ENCODE measurements at places on chromosomes 4 and X. TPM values are rescaled to one million over a fixed set of nuclear protein-coding genes. Genes with fewer than 3 reads are reported as not detected.
A peak's percentile ranks its signal among the peaks of the same experiment; 100 is the strongest.

GRCh38 chrX:7062903-7063302, 84.6 kb upstream of the STS start:
- peaks cover 38% of the 10 kb centered on the region for H3K36me3 ChIP-seq
- no peak for DNase-seq
- peaks cover 17% of the 10 kb centered on the region for H3K4me1 ChIP-seq

DNA sequence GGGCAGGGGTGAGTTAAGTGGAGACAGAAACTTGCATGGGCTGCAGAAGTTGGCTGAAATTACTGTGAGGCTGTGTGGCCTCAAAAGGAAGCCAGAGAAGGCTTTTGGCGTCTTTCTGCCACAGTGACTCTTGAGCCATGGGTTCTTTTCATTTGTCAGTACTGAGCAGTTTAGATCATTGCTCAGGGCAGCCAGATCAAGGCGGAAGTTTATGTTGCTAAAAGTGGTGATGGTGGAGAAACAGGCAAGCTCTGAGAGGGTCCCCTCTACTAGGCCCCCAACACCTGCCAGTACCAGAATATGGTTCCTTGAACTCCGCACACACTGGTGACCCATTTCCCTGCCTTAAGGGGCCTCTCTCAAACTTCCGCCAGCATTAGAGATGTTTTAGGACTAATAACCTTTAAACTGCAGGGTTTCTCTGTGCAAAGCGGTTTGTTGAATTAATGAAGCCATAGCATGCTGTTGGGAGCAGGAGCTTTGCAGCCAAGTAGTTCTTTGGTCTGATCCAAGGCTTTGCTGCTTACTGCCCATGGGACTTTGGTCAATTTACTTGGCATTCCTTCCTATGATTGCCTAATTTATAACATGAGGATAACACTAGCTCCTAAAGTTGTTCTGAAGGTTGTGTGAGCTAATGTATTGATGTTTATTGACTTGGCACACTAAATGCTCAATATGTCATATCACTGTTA, 34.5 kb downstream of the RNF175 start:
- H3K27me3 ChIP-seq, result peaks cover 5% of the 10 kb centered on the region
- no peak for DNase-seq
- H3K4me3 ChIP-seq, result no peak overlapping the region
- no peaks in the 10 kb centered on the region for H3K4me1 ChIP-seq

- DNase-seq, result no peak
- no peaks in the 10 kb centered on the region for H3K36me3 ChIP-seq
- no peaks in the 10 kb centered on the region for H3K4me1 ChIP-seq
Measured at GRCh38 chr4:14117575-14118238, 490.2 kb upstream of the BOD1L1 start.

GRCh38 chr4:12116009-12116552, 687.4 kb upstream of the HS3ST1 start:
- no peak for DNase-seq
- H3K4me1 ChIP-seq, result no peaks in the 10 kb centered on the region
- H3K27ac ChIP-seq, result no peak overlapping the region
- H3K27me3 ChIP-seq, result no peaks in the 10 kb centered on the region

- H3K4me1 ChIP-seq, result peaks cover 59% of the 10 kb centered on the region
- no peaks in the 10 kb centered on the region for H3K27me3 ChIP-seq
- DNase-seq, result no peak
- peak overlapping the region; percentile 44 for H3K4me3 ChIP-seq
Measured at GRCh38 chrX:10615931-10616774, 4.2 kb downstream of the MID1 start.

GRCh38 chr4:88792268-88792781, 94.7 kb upstream of the NAP1L5 start:
- peaks cover 36% of the 10 kb centered on the region for H3K36me3 ChIP-seq
- no peak overlapping the region for H3K4me3 ChIP-seq
- peaks cover 22% of the 10 kb centered on the region for H3K4me1 ChIP-seq
- peak overlapping the region; percentile 94 for H3K27ac ChIP-seq
- no peaks in the 10 kb centered on the region for H3K27me3 ChIP-seq

GRCh38 chr4:44756559-44756958, 30.2 kb upstream of the GNPDA2 start:
- H3K4me1 ChIP-seq, result no peaks in the 10 kb centered on the region
- no peaks in the 10 kb centered on the region for H3K36me3 ChIP-seq
- DNase-seq, result no peak
- H3K27ac ChIP-seq, result no peak overlapping the region

DNA sequence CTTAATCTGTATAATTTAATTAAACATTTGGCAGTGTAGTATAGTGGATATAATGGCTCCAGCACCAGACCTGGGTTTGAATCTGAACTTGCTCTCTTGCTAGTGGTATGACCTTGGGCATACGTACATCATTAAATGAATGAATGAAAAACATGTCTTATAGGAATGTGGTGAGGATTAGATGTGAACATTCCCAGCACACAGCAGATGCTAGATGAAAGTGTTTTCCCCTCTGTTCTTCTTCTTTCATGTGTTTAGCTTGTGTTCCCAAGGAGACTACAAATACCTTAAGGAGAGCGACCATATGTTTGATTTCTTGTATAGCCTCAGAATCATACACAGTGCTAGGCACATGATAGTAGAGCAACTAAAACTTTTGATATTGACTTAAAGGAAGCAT, 56.5 kb downstream of the CT47B1 start:
- peaks cover 18% of the 10 kb centered on the region for H3K27me3 ChIP-seq
- no peak overlapping the region for H3K27ac ChIP-seq
- no peak for DNase-seq

GRCh38 chr4:88793475-88793874, 95.8 kb upstream of the NAP1L5 start:
- no peak for DNase-seq
- H3K36me3 ChIP-seq, result peaks cover 39% of the 10 kb centered on the region
- peak overlapping the region; percentile 94 for H3K27ac ChIP-seq
- no peaks in the 10 kb centered on the region for H3K27me3 ChIP-seq

GRCh38 chr4:6472387-6473263, at the start of gene PPP2R2C:
PPP2R2C (minus strand) TSS chr4:6472614; CDS start chr4:6472229, 385 bp downstream.
- DNase-seq, result no peak
- no peaks in the 10 kb centered on the region for H3K4me1 ChIP-seq
- H3K27me3 ChIP-seq, result peaks cover 85% of the 10 kb centered on the region
- peak within 1 kb of the TSS; percentile 62 for H3K4me3 ChIP-seq

DNA sequence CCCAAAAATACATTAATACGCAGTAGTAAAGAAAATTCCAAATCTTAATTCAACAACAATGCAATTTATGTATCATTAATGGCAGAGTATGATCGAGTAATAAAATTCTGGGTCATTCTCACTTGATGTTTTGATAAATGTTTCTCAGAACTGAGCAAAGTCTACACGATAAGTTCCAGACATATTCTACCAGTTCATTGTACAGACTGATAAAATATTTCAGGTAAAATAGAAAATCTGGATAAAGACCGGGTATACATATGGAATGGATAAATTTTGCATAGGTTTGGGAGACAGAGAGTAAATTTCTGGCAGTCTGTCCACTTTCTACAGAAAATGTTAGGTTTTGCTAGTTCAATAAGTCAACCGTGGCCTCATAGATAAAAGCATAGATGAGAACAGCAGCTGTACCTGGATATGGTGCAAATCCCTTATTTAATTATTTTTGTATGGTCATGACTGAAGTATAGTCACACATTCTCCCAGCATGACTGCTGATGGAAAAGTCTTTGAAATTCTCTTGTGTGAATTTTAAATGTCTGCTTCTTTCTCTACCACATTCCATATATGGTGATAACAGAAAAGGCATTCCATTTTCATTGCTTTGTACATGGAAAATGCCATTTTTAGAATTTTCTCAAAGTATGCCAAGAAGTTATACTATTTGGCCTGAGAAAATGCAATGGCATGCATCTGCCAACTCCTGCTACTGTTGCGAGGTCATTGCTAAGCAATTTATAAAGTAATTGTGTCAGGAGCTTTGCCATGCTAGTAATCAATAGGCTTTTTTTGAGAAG, 301.9 kb upstream of the ARSJ start:
- peaks cover 6% of the 10 kb centered on the region for H3K36me3 ChIP-seq
- no peaks in the 10 kb centered on the region for H3K27me3 ChIP-seq
- H3K4me1 ChIP-seq, result peaks cover 4% of the 10 kb centered on the region

GRCh38 chrX:68431836-68432235, 1.5 kb downstream of the OPHN1 start:
- H3K4me1 ChIP-seq, result peaks cover 11% of the 10 kb centered on the region
- no peak for DNase-seq
- no peak overlapping the region for H3K27ac ChIP-seq
- peaks cover 4% of the 10 kb centered on the region for H3K36me3 ChIP-seq
- H3K4me3 ChIP-seq, result no peak overlapping the region
- no peaks in the 10 kb centered on the region for H3K27me3 ChIP-seq

GRCh38 chr4:15293711-15294110, 134.1 kb upstream of the C1QTNF7 start:
- H3K36me3 ChIP-seq, result no peaks in the 10 kb centered on the region
- H3K27ac ChIP-seq, result no peak overlapping the region
- no peak for DNase-seq

DNA sequence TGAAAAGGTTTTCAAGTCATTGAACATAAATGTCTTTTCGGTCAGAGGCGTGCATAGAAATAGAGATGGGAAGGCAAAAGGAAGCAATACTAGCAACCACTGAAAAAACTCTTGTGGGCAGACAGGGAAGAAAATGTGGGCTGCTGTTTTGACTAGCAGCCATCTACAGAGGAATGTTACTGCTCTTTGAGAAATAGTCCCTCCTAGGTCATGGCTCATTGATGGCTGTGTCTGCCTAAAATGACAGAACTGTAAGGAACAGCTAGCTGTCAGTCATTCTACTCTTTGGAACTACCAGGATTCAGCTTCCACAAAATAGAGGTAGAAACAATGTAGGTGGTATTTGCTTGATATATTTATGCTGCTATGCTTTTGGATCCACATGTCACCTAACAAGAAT, 26.9 kb upstream of the TMPRSS11B start:
- H3K27ac ChIP-seq, result no peak overlapping the region
- no peaks in the 10 kb centered on the region for H3K36me3 ChIP-seq
- peak overlapping the region; percentile 78 for H3K4me3 ChIP-seq
- peaks cover 7% of the 10 kb centered on the region for H3K4me1 ChIP-seq
- no peak for DNase-seq

DNA sequence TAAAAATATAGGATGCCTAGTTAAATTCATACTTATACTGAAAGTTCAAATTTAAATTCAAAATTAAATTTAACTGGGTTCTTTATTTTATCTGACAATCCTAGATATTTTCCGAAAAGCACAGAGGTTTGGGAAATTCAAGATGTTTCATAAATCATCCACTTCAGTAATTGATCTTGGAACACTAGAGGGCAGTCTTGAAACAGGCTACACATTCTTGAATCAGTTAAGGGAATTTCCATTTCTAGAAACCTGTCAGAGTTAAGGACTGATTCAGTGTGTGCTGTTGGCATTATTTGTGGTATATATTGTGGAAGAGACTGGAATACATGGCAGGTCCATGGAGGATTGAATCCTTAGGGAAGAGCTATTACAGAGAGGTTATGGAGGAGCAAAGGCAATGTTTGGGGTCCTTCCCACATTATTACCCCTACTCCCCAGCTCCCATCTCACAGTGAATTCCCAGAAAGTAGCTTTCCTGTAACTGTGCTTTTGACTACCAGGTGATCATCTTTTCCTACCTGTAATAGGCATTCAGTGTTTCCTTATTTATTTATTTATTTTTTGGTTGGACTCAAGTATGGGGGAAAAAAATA, 92.9 kb downstream of the EGF start:
- H3K4me1 ChIP-seq, result peaks cover 23% of the 10 kb centered on the region
- H3K4me3 ChIP-seq, result no peak overlapping the region
- H3K36me3 ChIP-seq, result no peaks in the 10 kb centered on the region

DNA sequence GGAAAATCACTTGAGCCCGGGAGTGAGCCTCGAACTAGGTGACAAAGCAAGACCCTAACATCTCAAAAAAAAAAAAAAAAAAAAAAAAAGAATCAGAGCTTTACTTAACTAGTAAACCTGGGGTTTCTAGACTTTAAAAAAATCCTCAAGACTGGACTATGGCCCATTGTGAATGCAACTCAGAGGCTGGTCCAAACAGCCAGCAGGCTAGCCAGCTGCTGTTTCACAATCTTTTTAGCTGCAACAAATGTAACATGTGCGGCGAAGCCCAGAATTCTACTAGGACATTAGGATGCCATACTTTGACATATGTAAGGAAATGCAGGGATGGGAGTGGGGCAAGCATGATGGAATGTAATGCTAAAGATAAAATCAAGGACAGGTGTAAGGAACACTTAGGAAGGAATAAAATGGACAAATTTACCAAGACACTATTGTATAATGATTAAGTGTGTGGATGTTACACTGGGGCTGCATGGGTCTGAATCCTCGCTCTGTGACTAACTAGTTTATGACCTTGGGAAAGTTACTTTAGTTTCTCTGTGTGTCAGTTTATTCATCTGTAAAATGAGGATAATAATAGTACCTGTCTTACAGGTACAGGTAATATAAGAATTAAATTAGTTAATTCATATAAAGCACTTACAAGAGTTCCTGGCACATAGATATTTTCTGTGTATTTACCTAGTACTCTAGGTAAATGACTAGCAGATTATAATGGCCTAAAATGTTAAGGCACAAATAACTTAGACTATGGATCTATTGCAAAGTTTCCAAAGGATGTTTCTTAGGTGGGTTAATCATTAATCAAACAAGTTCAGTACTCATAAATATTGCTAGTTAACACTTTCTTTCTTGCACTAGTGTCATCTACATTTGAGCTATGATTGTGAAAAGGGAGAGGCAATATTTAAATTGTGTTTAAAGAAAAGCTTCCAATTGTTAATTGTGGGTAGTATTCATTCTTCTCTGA, 49.5 kb downstream of the HELQ start:
- no peak for DNase-seq
- peaks cover 2% of the 10 kb centered on the region for H3K4me1 ChIP-seq
- no peaks in the 10 kb centered on the region for H3K27me3 ChIP-seq
- peaks cover 5% of the 10 kb centered on the region for H3K36me3 ChIP-seq

DNA sequence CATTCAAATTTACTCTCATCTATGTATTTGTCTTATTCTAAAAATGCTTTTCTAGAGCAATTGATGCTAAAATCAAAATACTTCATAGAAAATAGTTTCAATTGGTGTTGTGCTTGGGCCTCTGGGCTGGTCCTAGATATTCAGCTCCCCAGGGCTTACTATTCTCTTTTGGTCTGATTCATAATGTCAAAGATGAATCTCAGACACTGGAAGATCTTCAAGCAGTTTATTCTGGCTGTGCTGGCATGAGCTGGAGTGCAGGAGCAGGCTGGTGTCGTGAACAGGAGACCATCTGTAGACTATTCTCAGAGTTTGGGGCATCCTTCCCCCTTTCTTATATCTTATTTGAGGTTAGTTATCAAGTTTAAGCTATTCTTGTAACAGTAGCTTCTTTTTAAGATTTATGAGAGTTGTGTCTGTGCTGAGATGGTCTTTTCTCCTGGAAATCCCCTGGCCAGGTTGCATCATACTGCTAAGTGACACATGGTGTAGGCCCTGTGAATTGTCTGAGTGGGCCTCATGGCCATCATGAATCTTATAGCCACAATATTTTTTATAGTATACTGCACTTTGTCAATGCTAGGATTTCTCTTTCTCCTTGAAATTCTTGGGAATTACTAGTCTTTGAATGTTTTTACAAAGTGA, 1624.0 kb upstream of the IGFBP7 start:
- peaks cover 23% of the 10 kb centered on the region for H3K4me1 ChIP-seq
- H3K4me3 ChIP-seq, result no peak overlapping the region
- no peak overlapping the region for H3K27ac ChIP-seq

- H3K27me3 ChIP-seq, result no peaks in the 10 kb centered on the region
- H3K4me3 ChIP-seq, result no peak overlapping the region
- no peak for DNase-seq
Measured at GRCh38 chrX:133608406-133608805, 193.1 kb upstream of the GPC4 start.

MED28 gene
- 105 TPM for total RNA-seq

AFP gene
- 0.25 TPM for total RNA-seq

HOPX gene
- total RNA-seq, result 3.1 TPM

CXCL3 gene
- 2.8 TPM for total RNA-seq

RADX gene
- total RNA-seq, result 2.9 TPM

FAT1 gene
- total RNA-seq, result 224 TPM

CSAG1 gene
- total RNA-seq, result not detected

GYPA gene
- not detected for total RNA-seq

MAOB gene
- total RNA-seq, result 0.57 TPM

GLRA2 gene
- total RNA-seq, result not detected
